ENCODE measurements at places on chromosomes 2 and 18. TPM values are rescaled to one million over a fixed set of nuclear protein-coding genes. Genes with fewer than 3 reads are reported as not detected.

GRCh38 chr2:85175369-85176299 lies 42.4 kb downstream of the TCF7L1 start:
- peaks cover 43% of the 10 kb centered on the region for H3K4me1 ChIP-seq
- H3K36me3 ChIP-seq = no peaks in the 10 kb centered on the region
- peak; percentile 26 for DNase-seq
- H3K4me3 ChIP-seq = no peak overlapping the region
- H3K27me3 ChIP-seq = no peaks in the 10 kb centered on the region

Gene MGAT4A
- 85.8 TPM for total RNA-seq

Gene NAT8
- not detected for total RNA-seq

Gene LINC00305
- total RNA-seq = not detected

Gene NDUFV2
- 106 TPM for total RNA-seq

Gene UBE2F
- 51.4 TPM for total RNA-seq

DNA sequence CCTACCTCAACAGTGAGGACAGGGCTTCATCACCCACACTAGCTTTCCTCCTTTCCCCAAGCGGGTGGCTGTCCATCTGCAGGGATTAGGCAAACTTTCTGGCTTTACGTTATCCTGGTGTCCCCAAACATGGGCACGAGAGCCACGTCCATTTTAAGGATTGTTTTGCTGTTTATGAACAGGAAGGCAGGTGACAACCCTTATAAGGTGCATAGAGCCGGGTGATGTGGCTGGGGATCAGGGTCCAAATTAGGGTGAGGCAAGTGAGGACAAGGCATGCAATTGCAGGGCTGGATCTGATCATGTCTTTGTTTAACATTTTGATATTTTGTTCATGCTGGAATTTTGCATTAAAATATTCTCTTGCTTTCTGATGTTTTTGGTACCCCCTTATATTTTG lies 27.6 kb upstream of the ITGA6 start:
- no peak overlapping the region for H3K4me3 ChIP-seq
- H3K27ac ChIP-seq = no peak overlapping the region
- peaks cover 4% of the 10 kb centered on the region for H3K4me1 ChIP-seq
- no peak for DNase-seq
- H3K27me3 ChIP-seq = no peaks in the 10 kb centered on the region

DNA sequence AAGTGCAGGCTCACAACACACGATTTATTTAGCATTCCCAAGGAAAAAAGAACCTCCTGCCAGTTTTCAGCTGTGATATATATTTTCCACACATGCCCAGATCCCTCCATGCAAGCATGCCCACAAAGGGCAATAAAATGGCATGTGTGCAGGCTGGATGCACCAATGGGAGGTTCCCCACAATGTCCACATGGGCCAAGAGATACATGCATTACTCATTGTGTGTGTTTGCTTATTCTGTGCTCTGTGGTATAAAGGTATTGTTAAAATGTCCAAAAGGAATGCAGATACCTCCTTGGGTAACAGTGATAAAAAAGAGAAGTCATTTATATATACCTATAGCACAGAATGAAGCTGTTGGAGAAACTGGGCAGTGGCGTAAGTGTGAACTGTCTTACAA lies 207.4 kb downstream of the FHOD3 start:
- H3K4me1 ChIP-seq = no peaks in the 10 kb centered on the region
- no peak for DNase-seq
- no peak overlapping the region for H3K4me3 ChIP-seq

Data from upper lobe of right lung (tissue), 1 donor.